Effector memory CD8-positive, alpha-beta T cell (primary cell): ENCODE measurements at places on chromosomes 1 and 21.

DNA sequence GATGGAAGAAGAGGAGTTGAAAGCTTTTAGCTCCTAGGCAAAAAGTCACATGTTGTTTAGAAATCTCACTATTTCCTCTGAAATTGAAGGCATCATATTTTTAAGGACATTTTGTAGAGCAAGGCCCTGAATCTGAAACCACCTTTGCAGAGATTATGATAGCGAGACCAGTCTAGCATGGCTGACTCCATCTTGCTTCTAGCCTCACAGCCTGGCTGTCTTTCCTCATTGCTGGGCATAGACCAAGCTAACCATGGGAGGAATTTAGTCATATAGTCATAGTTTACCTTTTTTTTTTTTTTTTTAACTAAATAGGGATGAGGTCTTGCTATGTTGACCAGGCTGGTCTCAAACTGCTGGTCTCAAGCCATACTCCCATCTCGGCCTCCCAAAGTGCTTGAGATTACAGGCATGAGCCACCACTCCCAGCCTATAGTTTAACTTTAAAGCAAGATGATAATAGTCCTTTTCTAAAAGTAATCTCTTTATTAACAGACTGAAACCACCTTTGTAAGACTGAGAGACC, 42.2 kb upstream of the ZNF326 start:
- DNase-seq: no peak

- DNase-seq: peak; percentile 15
These were observed 193.3 kb upstream of the SNX7 start for GRCh38 chr1:98468111-98468717.

GRCh38 chr1:103516283-103516682, 9.2 kb upstream of the RNPC3 start:
- no peak for DNase-seq

DNA sequence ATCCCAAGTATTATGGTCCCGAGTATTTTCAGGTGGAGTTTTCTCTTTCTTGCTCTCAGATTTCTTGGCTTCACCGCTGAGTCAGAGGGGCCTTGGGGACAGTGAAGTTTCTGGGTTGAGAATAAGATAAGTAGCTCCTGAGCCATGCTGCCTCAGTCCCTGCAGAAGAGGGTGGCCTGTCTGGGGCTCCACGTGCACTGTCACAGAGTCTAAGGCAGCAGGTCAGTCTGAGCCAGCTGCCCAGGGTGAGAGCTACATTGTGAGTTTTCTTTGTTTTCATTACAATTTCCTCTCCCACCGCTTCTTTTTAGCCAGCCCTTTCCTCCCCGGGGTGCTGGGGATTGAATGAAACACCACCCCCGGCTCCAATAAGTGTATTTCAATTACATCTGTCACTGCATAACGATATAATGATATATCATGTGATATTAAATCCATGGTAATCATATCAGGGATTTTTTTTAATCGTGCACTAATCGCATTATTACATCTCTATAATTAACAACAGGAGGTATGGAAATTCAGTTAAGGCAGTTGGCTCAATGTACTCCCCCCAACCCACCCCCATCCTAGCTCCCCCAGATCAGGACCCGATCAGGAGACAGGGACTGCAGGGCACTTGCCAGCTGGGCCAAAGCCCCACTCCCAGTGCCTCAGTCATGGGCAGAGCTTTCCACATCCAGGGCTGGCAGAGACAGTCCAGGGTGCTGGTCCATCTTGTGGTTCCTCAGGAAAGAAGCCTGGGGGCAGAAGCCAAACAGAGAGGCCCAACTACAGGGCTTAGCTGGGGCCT, 43.7 kb downstream of the DMAP1 start:
- DNase-seq: no peak

- no peak for DNase-seq
These were observed at the start of gene SLFNL1 for GRCh38 chr1:41021526-41022308. TSS of gene SLFNL1 (minus strand) at chr1:41021725. CDS start at chr1:41020660, 1,065 bp downstream.

GRCh38 chr1:1895060-1895418, 4.2 kb upstream of the GNB1 start:
- DNase-seq: no peak

- DNase-seq: no peak
These were observed 97.7 kb upstream of the GREM2 start for GRCh38 chr1:240709676-240710075.

DNA sequence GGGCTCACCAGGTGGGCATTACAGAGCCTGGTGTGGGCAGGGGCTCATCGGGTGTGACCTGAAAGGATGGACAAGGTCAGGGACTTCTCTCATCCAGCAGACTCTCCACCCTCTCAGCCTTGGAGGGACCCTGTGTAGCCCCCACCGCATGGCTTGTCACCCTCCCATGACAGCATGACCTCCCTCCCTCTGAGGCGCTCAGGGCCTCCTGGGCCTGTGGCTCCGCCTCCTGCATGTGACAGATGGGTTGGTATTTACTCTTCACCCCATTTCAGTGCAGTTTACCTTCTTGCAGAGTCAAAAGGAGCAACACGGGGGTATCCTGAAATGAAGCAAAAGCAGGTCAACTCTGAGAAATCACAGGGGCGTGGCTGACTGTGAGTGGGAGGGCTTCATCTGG, 298.6 kb upstream of the AJAP1 start:
- no peak for DNase-seq
